Suprapubic skin (tissue), 4 donors: ENCODE measurements at places on chromosomes 2 and 18.

- H3K36me3 ChIP-seq, result no peaks in the 10 kb centered on the region
- no peak overlapping the region for H3K4me3 ChIP-seq
- no peaks in the 10 kb centered on the region for H3K27me3 ChIP-seq
- no peak for DNase-seq
- no peak overlapping the region for H3K27ac ChIP-seq
Observed at GRCh38 chr2:15976354-15976753, 36.0 kb downstream of the MYCN start.

DNA sequence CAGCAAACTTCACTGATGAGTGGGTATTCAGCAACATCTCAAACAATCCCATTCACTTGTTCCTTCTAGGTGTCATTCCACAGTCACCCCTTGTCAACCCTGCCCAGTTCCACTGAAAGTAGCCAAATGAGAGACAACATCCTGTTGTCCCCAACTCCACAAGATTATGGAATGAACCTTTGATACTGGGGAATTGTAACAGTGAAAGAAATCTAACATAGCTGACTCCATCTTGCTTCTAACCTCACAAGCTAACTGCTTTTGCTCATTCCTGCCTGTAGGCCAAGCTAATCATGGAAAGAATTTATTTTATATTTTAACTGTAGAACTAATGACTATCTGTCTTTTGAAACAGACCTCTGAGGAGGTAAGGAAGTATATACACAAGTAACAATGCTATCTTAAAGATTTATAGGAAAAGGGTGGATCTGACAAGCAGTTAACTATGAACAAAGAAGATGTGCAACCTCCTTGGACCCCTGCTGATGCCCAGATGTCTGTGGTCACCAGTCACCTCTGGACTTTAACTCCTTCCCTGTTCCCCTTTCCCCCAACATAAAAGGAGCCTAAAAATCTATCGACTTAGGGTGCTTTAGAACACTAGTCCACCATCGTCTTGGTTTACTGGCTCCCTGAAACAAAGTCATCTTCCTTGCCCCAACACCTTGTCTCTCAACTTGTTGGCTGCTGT lies 6.9 kb upstream of the ANXA4 start:
- no peak for DNase-seq
- H3K4me1 ChIP-seq, result peaks cover 17% of the 10 kb centered on the region
- H3K4me3 ChIP-seq, result no peak overlapping the region
- H3K27ac ChIP-seq, result no peak overlapping the region
- no peaks in the 10 kb centered on the region for H3K36me3 ChIP-seq

GRCh38 chr18:46155641-46156051 lies 51.5 kb downstream of the HAUS1 start:
- H3K27me3 ChIP-seq, result no peaks in the 10 kb centered on the region
- H3K4me1 ChIP-seq, result peaks cover 15% of the 10 kb centered on the region
- no peak overlapping the region for H3K27ac ChIP-seq
- DNase-seq, result no peak
- no peak overlapping the region for H3K4me3 ChIP-seq

DNA sequence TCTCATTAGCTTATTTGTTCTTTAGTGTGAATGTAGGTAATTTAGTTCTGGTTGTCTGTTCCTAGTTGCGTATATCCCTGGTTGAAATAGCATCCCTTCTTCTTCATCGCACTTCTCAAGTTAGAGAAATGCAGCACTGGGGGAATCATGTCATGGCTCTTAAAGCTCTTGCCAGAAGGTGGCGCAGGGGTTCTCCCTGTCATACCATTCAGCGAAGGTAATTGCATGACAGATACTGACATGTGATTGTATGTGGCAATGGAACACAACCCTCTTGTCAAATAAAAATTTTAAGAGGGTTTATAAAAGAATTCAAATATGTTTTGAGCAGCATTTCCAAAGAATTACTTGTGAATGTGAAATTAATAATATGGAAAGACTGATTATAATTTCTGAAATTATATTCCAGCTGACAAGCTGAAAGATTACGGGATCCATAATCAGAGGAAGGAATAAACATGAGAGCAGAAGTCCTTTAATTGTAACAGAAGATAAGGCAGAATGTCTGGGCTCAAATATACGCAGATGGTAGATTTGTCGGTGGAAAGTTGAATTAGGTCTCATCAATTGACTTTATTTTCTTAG lies 411.7 kb downstream of the DSEL start:
- no peak overlapping the region for H3K27ac ChIP-seq
- H3K4me3 ChIP-seq, result no peak overlapping the region
- no peaks in the 10 kb centered on the region for H3K4me1 ChIP-seq
- DNase-seq, result peak; percentile 73
- H3K27me3 ChIP-seq, result no peaks in the 10 kb centered on the region

GRCh38 chr2:27202854-27203253 lies 9.0 kb upstream of the ATRAID start:
- peaks cover 76% of the 10 kb centered on the region for H3K36me3 ChIP-seq
- H3K27me3 ChIP-seq, result no peaks in the 10 kb centered on the region
- no peak overlapping the region for H3K27ac ChIP-seq

DNA sequence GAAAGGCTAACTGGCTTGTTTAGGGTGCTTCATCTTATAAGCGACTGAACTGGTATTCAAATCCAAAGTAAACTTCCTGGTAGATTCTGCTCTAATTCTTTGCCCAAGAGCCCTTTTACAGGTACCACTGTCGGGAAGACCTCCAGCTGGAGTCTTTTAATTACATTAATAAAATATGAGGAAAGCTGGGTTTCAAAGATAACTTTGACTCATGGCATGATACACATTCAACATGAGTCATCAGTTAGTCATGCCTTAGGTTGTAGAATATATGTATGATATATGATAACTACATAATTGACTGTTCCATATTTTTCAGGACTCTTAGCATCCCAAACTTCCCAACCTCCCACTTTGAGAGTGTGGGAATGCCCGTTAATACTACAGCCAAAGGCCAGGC lies 32.3 kb downstream of the ZCCHC2 start:
- H3K36me3 ChIP-seq, result peaks cover 70% of the 10 kb centered on the region
- no peak overlapping the region for H3K4me3 ChIP-seq
- no peaks in the 10 kb centered on the region for H3K27me3 ChIP-seq
- no peaks in the 10 kb centered on the region for H3K4me1 ChIP-seq
- DNase-seq, result no peak

- H3K36me3 ChIP-seq, result no peaks in the 10 kb centered on the region
- peaks cover 49% of the 10 kb centered on the region for H3K4me1 ChIP-seq
- H3K27me3 ChIP-seq, result no peaks in the 10 kb centered on the region
- DNase-seq, result no peak
Observed at GRCh38 chr2:96954011-96954846, 32.2 kb downstream of the FAM178B start.

DNA sequence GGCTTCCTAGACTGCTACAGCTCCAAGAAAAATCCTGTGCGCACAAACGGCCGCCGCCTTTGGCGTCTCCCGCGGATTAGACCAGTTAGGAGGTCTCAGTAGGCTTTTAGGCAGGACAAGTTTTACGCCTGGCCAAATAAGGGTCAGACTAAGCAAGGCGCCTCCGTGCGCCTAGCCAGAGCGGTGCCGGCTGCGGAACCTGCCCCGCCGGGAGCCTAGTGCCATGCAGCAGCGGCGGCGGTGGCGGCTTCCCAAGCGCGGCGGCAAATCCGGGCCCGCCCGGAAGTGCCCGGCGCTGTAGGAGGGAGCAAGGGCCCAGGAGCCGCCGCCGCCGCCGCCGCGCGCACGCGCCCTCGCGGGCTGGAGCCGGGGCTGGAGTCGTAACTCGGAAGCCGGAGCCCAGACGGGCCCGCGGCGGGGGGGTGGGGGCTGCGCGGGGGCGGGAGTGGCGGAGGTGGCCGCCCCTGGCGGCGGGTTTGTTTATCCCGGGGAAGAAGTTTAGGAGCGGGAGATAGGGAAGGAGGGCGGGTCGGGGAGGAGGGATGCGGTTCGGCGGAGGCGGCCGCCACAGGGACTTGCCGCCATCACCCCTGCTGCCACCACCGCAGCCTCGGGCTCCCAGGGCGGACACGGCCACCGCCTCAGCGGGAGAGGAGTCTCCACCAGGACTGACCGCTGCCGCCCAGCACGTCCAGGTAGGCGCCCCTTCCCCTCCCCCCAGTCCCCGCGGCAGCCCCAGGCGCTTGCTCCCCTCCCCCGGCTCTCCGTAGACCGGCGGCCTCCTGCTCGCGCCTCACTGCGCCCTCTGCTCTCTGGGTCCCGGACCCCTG lies at the start of gene SPOPL:
Gene SPOPL (plus strand): TSS at position 346 of the 830 bp plus-strand sequence. CDS start 48,447 bp downstream, outside the sequence.
- peaks cover 51% of the 10 kb centered on the region for H3K4me1 ChIP-seq

GRCh38 chr2:105254531-105255210 lies 13.1 kb downstream of the GPR45 start:
- H3K4me1 ChIP-seq, result no peaks in the 10 kb centered on the region
- no peaks in the 10 kb centered on the region for H3K36me3 ChIP-seq
- H3K27me3 ChIP-seq, result no peaks in the 10 kb centered on the region
- no peak overlapping the region for H3K27ac ChIP-seq
- DNase-seq, result no peak

- peak; percentile 83 for DNase-seq
- peak overlapping the region; percentile 87 for H3K27ac ChIP-seq
- no peaks in the 10 kb centered on the region for H3K36me3 ChIP-seq
- peak overlapping the region; percentile 73 for H3K4me3 ChIP-seq
- peaks cover 42% of the 10 kb centered on the region for H3K4me1 ChIP-seq
Observed at GRCh38 chr2:1742681-1743395, 1.5 kb downstream of the PXDN start.

- peaks cover 15% of the 10 kb centered on the region for H3K4me1 ChIP-seq
- H3K4me3 ChIP-seq, result peak within 1 kb of the TSS; percentile 44
- no peak for DNase-seq
Observed at GRCh38 chr2:238158509-238159070, at the start of gene ERFE. Gene ERFE, plus strand, starts transcription at chr2:238158970. Its CDS starts 38 bp downstream, at chr2:238159008.

DNA sequence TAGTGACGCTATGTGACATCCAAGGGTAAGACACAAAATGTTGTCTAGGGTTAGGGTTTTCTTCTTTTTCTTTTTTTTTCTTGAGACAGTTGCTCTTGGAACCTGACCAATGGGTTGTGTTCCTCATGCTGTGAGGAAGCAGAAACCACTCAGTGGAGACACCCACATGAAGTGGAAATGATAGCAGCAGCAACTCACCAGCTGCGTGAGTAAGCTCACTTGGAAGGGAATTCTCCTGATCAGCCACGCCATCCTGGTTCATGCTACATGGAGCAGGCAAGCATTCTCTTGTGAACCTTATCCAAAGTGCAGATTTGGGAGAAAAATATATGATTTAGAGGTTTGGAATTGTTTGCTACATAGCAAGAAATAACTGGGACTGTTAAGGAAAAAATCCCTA lies 863.7 kb downstream of the EPHA4 start:
- no peaks in the 10 kb centered on the region for H3K4me1 ChIP-seq
- no peak for DNase-seq
- no peak overlapping the region for H3K4me3 ChIP-seq
- no peak overlapping the region for H3K27ac ChIP-seq
- H3K36me3 ChIP-seq, result no peaks in the 10 kb centered on the region

DNA sequence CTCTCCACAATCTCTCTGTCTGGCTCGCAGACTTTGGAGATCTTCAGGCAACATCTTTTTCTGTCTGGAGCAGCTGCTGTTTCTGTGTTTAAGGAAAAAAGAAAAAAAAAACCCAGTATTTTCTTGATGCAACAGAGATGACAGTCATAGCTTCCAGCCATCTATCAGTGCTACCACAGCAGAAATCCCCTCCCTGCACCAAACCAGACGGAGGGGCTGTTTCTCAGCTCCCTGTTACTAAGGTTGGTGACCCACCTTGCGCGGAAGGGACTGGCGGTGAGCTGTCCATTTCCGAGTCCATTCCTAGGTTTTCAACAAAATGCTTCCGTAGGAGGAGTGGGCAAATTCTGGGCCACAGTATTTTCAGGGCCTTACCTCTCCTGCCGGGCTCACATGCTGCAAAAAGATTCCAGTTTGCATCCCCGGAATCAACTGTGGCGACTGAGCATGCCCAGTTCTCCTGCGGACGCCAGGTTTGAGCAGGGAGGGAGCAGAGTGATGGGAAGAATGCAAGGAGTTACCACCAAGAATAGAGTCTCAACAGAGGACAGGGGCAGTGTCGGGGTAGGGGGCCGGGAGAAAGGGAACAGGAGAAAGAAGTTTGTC lies 1.2 kb downstream of the SLC4A10 start:
- peaks cover 6% of the 10 kb centered on the region for H3K4me1 ChIP-seq
- peaks cover 24% of the 10 kb centered on the region for H3K27me3 ChIP-seq
- no peak overlapping the region for H3K27ac ChIP-seq
- DNase-seq, result no peak
- H3K4me3 ChIP-seq, result no peak overlapping the region

DNA sequence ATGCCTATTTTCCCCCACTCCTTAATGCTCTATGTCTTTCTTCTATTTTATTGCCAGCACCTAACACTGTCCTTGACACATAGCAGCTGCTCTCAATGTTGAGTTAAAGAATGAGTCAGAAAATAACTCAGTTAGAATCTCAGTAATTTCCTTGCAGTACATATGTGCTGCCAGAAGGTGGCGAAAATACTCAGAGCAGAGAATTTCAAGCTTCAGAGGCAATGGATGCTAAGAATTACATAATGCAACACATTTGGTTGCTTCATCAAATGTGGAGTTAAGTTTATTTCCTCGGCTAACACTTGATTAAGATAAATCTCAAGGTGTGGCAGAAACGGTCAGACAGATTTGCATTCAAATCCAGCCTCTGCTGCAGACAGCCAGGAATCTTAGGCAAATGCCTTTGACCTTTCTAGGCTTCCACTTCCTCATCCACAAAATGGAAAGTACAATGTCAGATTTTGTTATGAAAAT lies 105.6 kb downstream of the VSNL1 start:
- H3K4me1 ChIP-seq, result peaks cover 18% of the 10 kb centered on the region
- no peaks in the 10 kb centered on the region for H3K36me3 ChIP-seq
- DNase-seq, result no peak
- H3K27me3 ChIP-seq, result no peaks in the 10 kb centered on the region
- H3K4me3 ChIP-seq, result no peak overlapping the region

GRCh38 chr2:41791523-41791922 lies 256.3 kb upstream of the PKDCC start:
- H3K4me1 ChIP-seq, result no peaks in the 10 kb centered on the region
- H3K27me3 ChIP-seq, result no peaks in the 10 kb centered on the region
- no peak overlapping the region for H3K4me3 ChIP-seq
- no peak for DNase-seq

DNA sequence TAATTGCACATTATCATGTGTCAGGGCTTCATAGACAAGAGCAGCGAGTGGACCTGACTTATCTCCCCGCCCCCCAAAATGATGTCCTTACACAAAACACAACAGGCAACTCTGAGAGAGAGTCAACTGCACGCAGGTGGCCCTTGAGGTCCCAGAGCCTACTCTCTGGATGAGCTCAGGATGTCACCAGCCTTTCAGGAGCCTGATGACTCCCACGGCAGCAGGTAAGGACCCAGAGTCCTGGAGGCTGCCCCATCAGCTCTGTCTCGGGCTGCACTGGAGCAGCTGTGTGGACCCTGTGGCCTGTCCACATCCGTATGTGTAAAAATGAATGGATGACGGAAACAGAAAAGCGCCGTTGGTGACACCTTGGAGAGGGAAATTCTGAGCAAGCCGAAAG lies 130.9 kb downstream of the HDAC4 start:
- no peaks in the 10 kb centered on the region for H3K36me3 ChIP-seq
- no peak overlapping the region for H3K4me3 ChIP-seq
- H3K27ac ChIP-seq, result no peak overlapping the region
- H3K27me3 ChIP-seq, result no peaks in the 10 kb centered on the region
- peak; percentile 51 for DNase-seq
